ENCODE measurements at places on chromosomes 3 and 15.
A peak's percentile ranks its signal among the peaks of the same experiment; 100 is the strongest.

DNA sequence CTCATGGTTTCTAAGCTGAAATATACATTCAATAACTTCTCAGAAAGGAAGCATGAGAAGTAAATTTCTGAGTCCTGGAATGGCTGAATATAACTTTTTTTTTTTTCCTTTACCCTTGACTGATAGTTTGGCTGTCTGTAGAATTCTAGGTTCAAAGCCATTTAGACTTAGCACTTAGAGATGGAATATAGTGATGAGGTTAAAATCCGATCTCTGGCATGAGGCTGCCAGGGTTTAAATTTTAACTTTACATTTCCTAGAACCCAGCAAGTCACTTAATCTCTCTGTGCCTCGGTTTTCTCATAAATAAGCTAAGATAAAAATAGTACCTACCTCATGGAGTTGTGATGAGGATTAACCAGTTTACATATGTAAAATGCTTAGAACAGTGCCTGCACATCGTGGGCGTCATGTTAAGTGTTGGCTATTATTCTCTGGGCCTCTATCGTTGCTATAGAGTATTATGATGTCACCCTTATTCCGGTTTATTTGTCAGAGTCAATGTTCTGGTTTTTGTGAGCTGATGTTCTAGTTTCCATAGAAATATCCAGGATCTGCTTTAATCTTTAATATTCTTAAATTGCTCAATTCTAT lies 199.8 kb upstream of the TLE3 start:
- ATAC-seq = no peak

DNA sequence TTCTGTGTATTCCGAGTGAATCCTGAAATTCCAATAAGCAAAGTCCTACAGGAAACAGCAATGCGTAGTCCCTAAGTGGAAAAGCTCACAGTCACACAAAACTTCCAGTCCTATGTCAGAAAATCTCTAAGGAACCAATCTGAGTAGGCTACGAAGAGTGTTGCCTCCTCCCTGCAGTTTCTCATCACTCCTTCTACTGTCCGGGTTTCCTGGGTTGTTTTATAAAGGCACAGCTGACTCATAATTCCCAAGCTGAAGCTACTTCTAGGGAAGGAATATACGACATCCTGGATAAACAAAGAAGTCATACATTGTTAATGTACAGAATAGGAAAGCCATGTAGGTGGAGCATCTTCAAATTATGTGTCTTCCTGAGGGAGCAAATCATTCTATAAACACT lies 65.7 kb upstream of the RGMA start:
- ATAC-seq = no peak

- ATAC-seq = peak; percentile 78
These were observed 1.5 kb downstream of the CYP1A1 start for GRCh38 chr15:74723754-74724334.

DNA sequence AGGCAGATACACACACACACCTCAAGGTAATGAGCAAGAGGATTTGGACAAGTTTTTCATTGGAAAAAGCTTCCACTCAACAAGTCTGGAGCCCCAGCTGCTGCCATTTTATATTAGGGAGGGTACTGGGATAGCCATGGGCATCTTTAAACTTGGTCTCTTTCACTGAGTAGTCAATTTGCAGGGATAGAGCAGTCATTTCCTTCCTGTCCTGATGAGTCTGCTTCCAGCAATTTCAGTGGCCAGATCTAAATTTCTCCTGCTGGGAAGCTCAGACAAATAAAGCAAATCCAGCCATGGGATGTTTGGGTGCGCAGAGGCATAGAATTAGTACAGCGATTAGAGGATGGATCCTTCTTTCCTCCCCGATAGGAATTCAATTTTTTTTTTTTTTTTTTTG lies 874 bp upstream of the ERC2 start:
- no peak for ATAC-seq

- ATAC-seq = no peak
These were observed 28.6 kb upstream of the THRB start for GRCh38 chr3:24523215-24523614.

DNA sequence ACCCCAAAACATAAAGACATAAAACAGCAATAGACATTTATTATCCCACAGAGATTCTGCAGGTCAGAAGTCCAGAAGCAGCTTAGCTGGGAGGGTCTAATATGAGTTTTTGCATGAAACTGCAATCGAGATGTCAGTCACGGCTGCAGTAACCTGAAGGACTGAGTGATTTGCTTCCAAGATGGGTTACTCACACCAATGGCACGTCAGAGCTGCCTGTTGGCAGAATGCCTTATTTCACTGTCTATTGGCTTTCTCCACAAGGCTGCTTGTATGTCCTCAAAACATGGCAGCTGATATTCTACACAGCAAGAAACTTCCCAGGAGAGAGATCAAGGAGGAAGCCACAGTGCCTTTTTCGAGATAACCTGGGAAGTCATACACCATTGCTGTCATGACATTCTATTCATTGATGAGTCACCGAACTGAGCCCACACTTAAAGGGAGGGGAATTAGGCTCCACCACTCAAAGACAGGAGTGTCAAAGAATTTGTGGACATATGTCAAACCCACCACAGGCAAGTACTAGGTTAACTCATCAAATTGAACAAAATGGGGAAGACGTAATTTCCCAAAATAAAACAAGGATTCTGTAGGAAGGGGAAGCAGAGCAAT lies 122.2 kb downstream of the SYNPR start:
- ATAC-seq = peak; percentile 44

DNA sequence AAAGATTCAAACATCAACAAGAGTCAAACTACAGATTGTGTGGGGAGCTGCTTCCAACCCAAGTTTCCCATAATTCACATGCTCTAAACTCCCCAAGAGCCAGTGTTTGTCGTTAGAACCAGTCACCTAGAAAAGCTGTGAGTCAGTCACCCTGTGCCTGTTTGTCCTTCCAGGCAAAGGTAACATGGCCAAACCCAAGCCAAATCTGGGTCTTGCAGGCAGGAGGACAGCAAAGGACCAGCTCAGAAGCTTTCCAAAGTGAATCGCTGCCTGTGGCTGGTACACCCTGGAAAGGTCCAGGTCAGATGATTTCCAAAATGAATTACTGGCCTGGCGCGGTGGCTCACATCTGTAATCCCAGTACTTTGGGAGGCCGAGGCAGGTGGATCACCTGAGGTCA lies 251.5 kb downstream of the FAM43A start:
- ATAC-seq = no peak

GRCh38 chr15:54035616-54036015 lies 57.4 kb downstream of the UNC13C start:
- ATAC-seq = no peak

GRCh38 chr3:30340500-30340899 lies 265.9 kb upstream of the TGFBR2 start:
- ATAC-seq = no peak

- no peak for ATAC-seq
These were observed 300.2 kb upstream of the TRIM42 start for GRCh38 chr3:140377644-140378043.

DNA sequence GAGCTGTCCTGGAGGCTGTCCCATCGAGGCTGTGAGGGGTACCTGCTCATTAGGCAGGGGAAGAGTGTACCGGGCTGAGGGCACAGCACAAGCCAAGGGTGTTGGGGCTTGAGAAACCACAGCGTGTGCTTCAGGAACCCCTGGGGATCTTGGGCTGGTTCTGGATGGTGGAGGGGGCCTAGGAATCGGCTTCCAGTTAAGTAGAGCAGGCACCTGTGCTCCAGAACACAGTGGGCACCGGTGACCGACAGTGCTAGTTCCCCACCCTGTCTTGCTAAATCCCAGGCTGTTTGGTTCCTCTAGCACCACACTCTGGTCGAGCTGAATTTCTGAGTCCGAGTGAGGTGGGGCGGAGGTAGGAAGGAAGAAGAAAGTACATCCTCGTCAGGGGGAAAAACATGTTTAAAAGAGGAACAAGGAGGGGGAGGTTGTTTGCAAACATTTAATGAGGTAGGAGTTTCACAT lies 29.1 kb downstream of the SLC6A6 start:
- no peak for ATAC-seq
